ENCODE measurements at places on chromosomes 5 and 9. TPM values are rescaled to one million over a fixed set of nuclear protein-coding genes. Genes with fewer than 3 reads are reported as not detected.

GRCh38 chr5:133471699-133472098 is 140.6 kb downstream of the FSTL4 start:
- DNase-seq = no peak

GRCh38 chr9:115593587-115594091 is 475.7 kb upstream of the TNC start:
- DNase-seq = no peak

GRCh38 chr5:7078101-7078500 is 317.8 kb upstream of the ADCY2 start:
- DNase-seq = no peak

DNA sequence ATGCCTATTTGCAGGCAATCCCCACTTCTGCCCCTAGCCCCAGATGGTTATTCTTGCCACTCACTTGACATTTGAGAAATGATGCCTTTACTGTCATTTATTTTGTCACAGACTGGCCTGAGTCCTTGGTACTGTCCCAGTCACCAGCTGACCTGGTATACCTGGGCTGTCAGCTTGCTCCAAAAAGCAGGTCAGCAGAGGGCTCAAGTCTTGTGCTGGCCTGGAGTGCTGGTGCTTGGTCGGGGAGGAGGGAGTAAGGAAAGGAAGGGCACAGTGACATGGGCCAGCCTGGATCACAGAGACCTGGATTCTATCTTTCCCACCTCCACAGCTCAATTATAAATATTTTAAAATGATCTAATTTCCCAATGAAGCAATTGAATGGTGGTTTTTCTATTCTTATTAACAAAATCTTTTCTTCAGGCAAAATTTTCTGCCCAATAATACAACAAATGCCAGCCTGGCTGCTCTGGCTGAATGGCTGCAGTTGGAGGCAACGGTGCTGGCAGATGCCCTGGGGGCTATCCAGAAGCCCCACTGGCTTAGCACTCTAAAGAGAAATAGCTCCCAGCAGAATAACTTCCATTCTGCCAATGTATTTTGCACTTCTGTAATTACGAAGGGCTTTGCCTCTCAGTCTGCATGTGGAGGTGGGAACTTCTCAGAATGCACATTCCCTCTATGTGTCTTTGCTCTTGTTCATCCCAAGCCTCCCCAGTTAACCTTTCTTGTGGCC is 160.6 kb downstream of the GADD45G start:
- DNase-seq = peak; percentile 14

- DNase-seq = no peak
Observed at GRCh38 chr9:4371108-4371507, 71.2 kb upstream of the GLIS3 start.

DNA sequence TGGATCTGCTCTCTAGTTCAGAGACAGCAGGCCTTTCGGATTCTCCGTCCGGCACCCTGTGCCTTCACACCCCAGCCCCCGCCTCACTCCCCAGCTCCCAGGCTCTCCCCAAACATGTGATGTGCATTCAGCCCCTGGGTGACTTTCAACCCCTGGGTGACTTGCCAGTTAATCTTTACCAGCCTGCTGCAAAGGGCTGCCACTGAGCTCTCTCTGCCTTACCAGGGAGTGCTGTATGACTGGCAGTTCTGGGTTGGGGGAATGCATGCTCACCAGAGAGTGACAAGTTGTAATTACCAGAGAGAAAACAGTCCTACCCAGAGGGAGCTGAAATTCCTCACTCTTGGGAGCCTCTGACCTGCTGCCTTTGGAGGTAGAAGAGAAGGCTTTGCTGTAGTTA is 4.9 kb upstream of the ADRA1B start:
- DNase-seq = no peak

DNA sequence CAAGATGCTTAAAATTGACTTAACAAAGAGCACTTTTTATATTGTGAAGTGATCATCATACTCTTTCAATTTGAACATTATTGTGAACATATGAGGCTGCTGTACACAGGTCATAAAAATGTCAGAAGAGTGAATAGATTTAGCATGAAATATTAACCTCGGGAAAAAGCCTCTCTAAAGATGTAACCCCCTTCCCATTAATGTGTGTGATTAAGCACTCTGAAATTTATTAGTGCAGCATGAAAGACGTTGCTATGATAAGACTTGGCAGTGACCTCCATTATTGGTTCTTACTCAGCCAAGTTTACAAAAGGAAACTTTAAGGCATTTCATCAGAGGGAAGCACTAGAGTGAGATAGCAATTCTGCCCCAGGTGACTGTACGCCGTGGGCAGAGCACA is 326.5 kb downstream of the NTRK2 start:
- DNase-seq = no peak

- DNase-seq = no peak
Observed at GRCh38 chr5:137114529-137114928, 384.6 kb downstream of the SPOCK1 start.

GRCh38 chr5:39220280-39221030 is 1.1 kb upstream of the FYB1 start:
- no peak for DNase-seq

GRCh38 chr9:4287886-4288588 is 11.8 kb downstream of the GLIS3 start:
- no peak for DNase-seq

DNA sequence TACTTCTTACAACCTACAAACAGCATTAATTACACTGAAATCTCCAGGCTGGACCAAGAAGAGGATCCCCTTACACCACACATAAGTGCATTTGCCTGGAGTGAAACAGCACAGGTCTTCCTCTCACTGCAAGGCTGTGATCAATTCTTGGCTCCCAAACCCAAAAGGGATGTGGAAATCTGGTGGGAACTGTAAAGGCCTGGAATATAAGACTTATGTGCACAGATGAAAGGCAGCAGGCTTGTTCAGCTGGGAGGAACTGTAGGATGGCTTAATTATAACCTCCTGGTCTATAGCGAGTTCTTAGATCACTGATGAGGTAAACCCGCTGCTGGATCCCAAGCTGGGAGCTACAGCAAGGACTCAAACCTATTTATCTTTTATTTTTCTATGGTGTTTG is 182.9 kb upstream of the TNC start:
- no peak for DNase-seq

- DNase-seq = no peak
Observed at GRCh38 chr5:15483351-15484097, 16.5 kb upstream of the FBXL7 start.

- no peak for DNase-seq
Observed at GRCh38 chr9:33950371-33950770, 98.3 kb downstream of the UBAP2 start.

GRCh38 chr5:161342886-161343285 is 203.6 kb downstream of the GABRB2 start:
- no peak for DNase-seq

- no peak for DNase-seq
Observed at GRCh38 chr9:133375116-133375723, 640 bp downstream of the SURF4 start.

DNA sequence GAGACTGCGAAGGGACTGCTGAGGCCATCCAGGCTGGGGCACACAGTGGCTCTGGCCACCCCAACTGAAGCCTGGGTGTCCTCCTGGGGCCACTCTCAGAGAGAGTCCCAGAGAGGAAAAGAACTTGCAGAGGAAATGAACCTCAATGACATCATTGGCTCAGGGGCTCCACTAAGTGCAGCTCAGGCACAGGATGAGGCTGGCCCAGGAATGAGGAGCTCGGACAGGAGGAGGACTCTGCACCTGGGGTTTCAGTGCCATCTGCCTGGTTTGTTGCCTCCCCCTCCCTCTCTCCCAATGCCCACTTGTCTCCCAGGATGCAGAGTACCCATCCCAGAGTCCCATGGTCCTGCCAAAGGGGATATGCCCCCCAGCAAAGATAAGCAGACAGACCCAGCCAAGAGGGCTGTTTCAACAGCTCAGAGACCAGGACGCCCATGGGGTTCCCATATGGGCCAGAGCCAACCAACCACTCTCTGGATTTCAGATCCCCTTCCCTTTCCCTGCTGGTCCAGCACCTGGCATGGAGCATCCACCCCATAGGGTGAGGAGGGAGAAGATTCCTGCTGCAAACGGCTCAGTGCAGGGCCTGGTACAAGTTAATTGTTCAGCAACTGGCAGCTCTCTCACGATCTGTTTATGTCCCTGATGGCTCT is 26.9 kb upstream of the OLFM1 start:
- peak; percentile 66 for DNase-seq

DNA sequence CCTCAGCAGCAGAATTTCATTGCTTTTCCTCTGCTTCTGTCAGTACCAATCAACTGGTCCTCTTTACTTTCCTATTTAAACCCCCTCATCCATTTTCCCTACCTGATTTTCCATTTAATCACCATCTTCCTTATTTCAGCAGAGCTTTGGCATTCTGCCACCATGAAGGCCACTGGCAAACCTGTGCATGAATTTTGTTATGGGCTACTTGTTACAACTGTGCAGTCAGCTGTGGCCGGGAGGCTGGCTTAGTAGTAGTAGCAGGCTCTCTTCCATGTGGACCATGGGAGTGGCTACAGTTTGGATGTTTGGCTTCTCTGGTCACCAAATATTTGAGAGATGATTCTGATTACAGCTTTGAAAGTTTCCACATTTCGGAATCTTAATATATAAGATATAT is 976.6 kb upstream of the SEMA6A start:
- DNase-seq = no peak

DNA sequence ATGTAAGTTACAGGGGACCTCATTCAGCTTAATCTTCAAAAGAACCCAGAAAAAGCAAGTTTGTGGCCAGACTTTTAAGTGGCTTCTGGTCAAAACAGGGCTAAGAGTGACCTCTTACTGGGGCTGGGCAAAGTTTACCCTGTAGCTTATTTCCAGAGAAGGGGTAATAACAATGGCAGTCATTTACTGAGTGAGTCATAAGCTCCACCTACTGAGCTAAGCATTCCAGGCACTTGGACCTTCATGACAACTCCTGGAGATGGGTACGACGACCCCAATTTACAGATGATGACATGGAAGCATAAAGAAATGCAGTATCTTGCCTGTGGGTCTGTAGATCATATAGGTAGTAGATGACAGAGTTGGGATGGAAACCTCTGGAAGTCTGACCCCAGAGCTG is 4.7 kb upstream of the GPR151 start:
- no peak for DNase-seq

- no peak for DNase-seq
Observed at GRCh38 chr9:89446261-89446960, 51.5 kb downstream of the SEMA4D start.

- no peak for DNase-seq
Observed at GRCh38 chr9:88530051-88530450, 4.9 kb upstream of the NXNL2 start.

GRCh38 chr9:35660966-35661415 is 2.9 kb downstream of the CCDC107 start:
- no peak for DNase-seq

GRCh38 chr5:149727336-149728035 is 2.6 kb upstream of the PPARGC1B start:
- DNase-seq = peak; percentile 51

GRCh38 chr5:87169300-87169991 is 98.2 kb upstream of the RASA1 start:
- DNase-seq = no peak

DNA sequence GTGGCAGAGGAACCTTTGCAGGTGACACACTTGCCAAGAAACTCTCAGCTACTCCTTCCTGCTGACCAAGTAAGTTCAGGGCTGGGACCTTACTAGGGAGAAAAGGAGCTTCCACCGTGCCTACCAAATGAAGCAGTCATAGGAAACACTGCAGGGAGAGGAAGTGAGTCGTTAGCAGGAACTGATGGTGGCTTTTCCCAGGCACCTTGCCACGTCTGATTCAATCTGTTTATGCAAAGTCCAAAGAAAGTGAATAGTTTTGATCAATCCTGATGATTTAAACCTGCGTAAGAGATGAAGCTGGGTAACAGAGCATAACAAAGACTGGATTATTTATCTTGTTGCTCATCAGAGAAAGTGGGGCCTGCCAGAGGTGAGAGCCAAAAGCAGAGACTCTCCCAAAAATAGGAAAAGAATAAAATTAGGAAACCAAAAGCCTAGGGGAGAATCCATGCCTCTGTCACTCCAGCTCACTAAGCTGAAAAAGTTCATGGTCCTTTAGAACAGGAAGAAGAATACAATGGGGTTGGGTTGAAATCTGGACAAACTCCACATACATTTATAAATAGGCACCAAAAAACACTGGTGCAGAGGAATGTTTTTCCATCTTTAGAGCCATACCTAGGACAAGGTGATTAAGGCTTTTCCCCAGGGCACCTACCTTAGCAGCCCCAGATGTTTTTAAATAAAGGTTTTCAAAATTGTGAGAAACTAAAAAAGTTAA is 9.3 kb upstream of the PFDN1 start:
- DNase-seq = no peak

- peak; percentile 89 for DNase-seq
Observed at GRCh38 chr5:172443441-172444109, 10.8 kb downstream of the SH3PXD2B start.

- DNase-seq = no peak
Observed at GRCh38 chr5:75603371-75603770, 7.9 kb upstream of the ANKDD1B start.

DNA sequence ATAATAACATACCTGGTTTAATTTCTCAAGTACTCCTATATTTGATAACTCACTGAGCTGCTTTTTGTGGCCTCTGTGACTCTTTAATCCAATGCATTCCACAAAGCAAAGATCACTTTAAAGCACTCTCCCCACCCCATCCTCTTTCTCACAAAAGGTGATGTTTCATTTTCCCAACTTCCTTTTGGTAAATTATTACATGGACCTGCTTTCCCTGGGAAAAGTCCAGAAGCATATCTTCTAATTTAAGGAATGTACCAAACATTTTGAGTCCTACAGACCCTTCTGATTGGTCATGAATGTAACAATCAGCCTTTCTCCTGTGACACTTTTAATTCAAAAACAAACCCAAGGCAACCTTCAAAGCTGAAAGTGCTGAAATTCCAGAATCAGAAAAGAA is 71.1 kb downstream of the MLLT3 start:
- DNase-seq = no peak

BAAT gene
- 0.22 TPM for total RNA-seq

ALDH1A1 gene
- 6.2 TPM for total RNA-seq

PCDHGA9 gene
- 9.6 TPM for total RNA-seq

FOXD4L3 gene
- total RNA-seq = not detected

RNF208 gene
- 22.2 TPM for total RNA-seq

CDH9 gene
- total RNA-seq = not detected

PIP5KL1 gene
- total RNA-seq = 0.57 TPM

SPINK7 gene
- total RNA-seq = not detected

CCDC192 gene
- total RNA-seq = not detected

F12 gene
- not detected for total RNA-seq

All from cardiac septum (tissue), 1 donor.